ENCODE measurements at places on chromosomes 5 and 9.

DNA sequence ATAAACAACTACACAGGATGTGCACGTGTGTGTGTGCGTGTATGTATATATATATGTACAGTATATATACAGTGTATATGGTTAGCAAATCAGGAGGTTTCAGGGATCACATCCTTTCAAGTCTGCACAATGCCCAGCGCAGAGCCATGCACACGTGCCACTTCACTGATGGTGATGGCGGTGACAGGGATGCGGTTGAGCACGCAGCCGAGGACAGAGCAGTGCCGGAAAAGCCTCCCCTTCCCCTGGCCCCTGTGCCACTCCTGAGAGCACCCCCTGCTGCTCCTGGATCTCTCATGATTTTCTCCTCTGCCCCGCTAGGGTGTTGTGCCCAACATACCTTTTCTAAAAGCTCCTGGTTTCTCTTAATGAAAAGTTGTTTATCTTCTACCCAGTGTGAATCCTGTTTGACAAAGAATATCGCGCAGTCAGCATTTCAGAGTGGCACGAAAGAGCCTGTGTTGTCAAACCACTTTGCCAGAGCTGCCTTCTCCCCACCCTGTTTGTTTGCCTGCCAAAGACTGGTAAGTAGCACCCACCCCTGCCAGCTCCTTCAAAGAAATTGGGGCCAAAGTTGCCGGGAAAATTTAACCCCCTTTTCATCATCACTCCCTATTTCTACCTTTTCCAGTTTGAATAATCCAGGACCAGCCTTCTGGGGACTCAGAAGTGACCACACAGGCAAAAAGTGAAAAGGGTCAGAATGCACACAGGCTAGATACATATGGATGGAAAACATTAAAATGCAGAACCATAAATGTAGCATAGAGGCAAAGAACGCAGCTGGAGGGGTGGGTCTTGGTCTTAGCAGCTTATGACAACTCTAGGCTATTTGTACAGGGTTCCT is 126.2 kb upstream of the DPYSL3 start:
- no peak for DNase-seq

DNA sequence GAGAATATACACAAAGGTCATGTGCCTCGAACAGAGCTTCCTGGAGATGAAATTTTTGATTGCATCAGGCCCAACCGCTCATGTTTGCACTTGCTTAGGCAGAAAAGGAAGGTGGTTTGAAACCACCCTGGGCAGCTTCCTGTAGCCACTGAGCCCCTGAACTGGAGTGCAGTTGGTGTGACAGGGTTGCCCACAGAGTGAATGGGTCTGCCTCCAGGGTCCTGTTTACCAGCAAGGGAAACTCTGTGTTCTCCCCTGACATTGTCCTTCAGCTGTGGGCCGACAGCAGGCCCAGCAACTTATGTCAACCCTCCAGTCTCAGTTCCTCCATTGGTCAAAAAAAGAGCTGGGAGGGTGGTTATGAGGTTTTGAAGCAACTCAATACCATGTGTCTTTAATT is 289.6 kb downstream of the KIF4B start:
- DNase-seq: no peak

DNA sequence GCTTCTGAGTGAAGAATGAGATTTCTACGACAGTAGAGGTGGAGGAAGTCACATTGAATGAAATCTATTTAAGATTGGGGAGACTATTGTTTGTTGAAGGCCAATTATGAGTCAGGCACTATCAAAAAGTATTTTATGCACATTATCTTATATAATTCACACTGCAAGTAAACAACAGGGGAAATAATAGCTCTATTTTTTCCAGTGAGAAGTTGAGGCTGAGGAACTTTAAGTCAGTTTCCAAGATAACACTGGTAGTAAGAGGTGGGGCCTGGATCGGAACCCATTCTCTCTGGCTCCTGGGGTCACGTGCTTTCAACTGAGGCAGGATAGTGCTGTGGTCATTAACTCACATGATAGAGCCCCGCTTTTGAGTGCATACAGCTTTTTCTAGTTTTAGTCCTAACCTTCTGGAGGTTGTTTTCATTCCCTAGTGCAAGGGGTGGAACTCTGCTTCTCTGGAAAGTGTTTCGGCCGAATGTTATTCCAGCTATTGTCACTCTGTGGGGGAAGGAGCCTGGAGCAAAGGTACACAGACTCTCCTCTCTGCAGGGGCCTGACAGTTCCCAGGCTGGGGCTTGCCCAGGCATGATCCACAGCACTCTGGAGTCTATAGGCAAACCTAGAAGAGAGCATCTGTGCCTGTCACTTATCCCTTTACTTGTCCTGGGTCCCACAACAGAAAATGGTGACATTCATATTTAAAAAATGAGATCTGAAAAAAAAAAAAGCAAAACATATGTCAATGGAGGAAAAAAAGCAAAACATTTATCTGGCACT is 352.4 kb upstream of the ACTBL2 start:
- no peak for DNase-seq

DNA sequence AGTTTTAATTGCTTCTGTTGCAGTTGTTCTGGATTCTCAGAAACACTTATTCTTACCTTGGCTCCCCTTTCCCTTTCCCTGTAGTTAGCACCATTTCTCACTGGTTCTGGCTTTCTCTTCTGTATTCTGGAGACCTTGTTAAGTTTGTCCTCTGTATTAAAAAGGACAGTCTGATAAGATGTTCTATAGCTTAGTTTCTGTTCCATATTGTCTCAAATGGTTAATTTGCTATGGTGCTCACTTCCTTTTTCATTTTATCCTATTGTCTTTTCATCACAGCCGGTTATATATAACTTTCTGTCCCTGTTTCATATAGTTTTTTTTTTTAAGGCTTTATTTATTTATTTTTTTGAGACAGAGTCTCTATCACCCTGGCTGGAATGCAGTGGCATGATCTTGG is 41.4 kb upstream of the KIAA1958 start:
- no peak for DNase-seq

- no peak for DNase-seq
These were observed 56.9 kb upstream of the ASS1 start for GRCh38 chr9:130387905-130388304.

- no peak for DNase-seq
These were observed 497.0 kb upstream of the TUSC1 start for GRCh38 chr9:26175264-26175663.

GRCh38 chr5:10595672-10596309 is 31.9 kb downstream of the ANKRD33B start:
- peak; percentile 64 for DNase-seq

DNA sequence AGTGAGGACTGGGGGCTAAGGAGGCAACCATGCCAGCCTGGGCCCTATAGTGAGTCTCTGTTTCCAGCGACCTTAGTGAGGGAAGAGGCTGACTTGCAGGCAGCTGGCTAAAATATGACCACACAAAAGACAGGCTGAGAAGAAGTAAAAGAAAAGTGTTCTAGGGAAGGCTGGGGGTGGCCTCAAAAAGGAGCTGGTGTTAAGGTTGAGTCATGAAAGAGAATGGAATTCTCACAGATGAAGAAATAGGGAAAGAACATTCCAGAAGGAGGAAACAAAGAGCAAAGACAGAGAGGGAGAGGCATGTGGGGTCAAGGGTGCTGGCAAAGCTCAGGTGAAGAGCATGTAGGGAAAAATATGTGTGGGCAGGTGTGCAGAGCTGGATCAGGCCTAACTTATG is 302.7 kb upstream of the RFX3 start:
- no peak for DNase-seq

DNA sequence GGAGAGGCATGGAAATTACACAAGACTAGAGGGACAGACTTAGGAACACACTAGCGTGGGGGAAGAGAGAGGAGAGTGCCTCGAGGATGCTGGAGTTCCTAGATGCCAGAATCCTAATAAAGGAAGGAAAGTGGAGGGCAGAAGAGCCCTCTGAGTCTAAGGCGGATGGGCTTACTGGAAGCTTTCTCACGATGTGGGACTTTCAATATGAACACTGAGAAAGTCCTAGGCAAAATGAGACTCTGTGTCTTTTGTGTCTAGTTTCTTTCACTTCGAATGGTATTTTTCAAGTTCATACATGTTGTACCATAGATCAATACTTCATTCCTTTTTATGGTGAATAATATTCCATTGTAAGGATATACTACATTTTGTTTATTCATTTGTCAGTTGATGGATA is 239.4 kb downstream of the NSG2 start:
- DNase-seq: no peak

- peak; percentile 37 for DNase-seq
These were observed 857 bp downstream of the ADAM19 start for GRCh38 chr5:157574456-157575380.

- DNase-seq: no peak
These were observed 23.4 kb upstream of the PSD2 start for GRCh38 chr5:139772089-139772791.

- DNase-seq: no peak
These were observed 148.0 kb upstream of the ADRA1B start for GRCh38 chr5:159768243-159768642.

- DNase-seq: peak; percentile 5
These were observed 129.7 kb downstream of the CEMIP2 start for GRCh38 chr9:71638627-71639026.

- DNase-seq: no peak
These were observed 77.4 kb downstream of the NREP start for GRCh38 chr5:111679611-111680010.

DNA sequence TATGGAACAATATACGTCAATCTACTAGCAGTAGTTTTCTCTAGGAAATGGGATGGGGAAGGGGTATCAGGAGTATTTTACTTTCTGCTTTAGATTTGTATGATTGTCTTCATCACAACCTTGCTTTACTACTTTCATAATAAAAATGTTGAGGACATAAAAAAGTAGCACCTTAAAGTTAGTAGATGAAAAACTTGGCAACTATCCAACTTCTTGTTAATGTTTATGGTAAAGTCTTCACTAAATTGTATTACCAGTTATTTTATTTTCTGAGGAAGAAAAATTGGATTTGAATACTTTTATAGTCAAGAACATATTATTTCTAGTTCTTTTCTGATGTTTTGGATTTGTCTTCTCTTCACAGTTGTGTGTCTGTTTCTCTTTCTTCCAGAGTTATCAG is 372.1 kb downstream of the ARRDC3 start:
- no peak for DNase-seq

DNA sequence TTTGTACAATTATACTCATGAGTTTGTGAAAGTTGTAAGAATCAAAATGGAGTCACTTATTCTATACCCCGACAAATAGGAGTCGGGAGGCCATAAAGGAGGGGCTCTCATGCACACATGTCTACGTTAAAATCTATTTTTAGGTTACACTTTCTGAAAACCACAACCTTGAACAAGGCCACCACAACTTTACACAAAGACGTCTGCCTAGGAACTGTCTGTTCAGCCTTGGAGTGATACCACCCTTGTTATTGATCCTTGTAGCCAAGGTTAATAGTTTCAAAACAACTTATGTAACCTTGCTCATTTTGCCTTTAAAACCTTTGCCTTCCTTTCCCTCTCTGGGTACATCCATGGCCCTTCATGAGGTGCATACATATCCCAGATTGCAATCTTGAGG is 4.1 kb upstream of the NDFIP1 start:
- no peak for DNase-seq

DNA sequence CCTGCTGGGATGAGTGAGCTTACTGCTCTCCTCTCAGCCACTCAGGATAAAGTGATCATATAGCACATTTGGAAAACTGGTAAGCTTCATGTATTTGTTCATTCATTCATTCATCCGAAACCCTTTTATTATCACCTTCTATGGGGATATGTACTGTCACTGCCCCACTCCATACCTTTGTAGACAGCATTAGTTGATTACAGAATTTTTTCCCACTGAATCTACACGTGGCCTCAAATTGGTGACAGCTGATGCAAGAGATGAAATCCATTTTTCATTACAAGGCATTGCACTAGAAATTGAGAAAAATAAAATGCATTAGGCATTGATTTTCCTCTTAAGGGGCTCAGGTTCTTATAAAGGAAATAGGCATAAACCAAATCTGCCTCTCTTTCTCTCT is 9.7 kb downstream of the GRIA1 start:
- no peak for DNase-seq

DNA sequence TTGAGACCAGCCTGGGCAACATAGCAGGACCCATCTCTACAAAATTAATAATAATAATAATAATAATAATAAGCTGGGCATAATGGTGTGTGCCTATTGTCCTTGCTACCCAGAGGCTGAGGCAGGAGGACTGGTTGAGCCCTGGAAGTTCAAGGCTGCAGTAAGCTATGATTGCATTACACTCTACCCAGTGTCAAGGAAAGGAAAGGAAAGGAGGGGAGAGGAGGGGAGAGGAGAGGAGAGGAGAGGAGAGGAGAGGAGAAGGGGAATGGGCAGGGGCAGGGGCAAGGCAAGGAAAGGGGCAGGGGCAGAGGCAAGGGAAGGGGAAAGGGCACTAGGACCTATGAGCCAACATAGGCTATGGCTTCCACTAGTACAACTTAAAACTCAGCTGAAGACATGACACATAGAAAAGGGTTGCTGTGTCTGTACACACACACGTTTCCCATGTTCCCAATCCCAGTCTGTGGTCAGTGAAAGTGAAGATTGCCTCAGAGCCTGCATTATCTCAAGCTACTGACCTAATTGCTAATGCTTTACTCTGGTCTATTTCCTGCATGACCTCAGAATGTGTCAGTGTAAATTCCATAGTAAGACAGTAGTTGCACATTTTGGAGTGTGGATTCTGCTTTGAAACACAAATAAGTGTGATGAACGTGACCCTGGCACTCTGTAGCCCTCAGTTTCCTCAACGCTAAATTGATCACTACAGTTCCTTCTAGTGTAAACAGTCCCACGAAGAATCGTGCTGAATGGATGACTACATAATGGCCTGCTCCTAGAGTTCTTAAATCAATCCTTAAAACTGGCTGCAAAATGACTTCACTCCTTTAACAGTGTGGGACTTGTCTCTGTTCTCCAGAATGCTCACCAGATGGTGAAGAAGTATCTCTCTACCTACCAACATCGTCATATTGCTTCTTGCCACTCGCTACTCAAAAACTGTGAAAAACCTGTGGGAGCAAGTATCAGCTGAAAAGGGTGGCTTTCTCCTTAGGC is 497.0 kb downstream of the RAB3C start:
- no peak for DNase-seq

- no peak for DNase-seq
These were observed 580.2 kb downstream of the EBF1 start for GRCh38 chr5:158519433-158520021.

- DNase-seq: no peak
These were observed 180.5 kb downstream of the FBXL7 start for GRCh38 chr5:15680455-15680854.

- no peak for DNase-seq
These were observed 94.4 kb downstream of the VAV2 start for GRCh38 chr9:133897675-133898074.

DNA sequence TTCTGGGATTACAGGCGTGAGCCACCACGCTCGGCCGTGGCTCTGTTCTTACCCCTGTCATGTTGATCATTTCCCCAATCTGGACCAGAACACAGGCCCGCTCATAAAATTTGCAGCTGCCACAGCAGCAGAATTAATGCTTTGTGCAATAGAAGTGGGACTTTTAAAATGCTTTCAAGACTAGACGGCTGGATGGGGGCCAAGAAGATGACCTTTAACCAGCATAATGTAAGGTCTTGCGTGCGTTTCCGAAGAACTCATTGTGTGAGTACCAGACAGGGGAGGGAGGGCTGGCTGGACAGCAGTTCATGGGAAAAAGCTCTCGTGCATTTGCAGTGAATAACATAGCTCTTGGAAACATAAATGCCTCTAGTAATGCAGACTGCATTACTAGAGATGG is 3.5 kb upstream of the WDR38 start:
- DNase-seq: no peak

GRCh38 chr5:115842952-115843351 is 1.2 kb downstream of the AP3S1 start:
- DNase-seq: no peak

Measured in activated CD4-positive, alpha-beta T cell treated with anti-CD3 and anti-CD28 coated beads for 48 hours (primary cell).